COLO829 (cell line): ENCODE measurements at places on chromosomes 7 and 10.

GRCh38 chr7:13466874-13467547, 522.5 kb downstream of the ETV1 start:
- no peak for DNase-seq

- DNase-seq, result no peak
Measured at GRCh38 chr10:131585761-131586160, 274.2 kb upstream of the TCERG1L start.

- no peak for DNase-seq
Measured at GRCh38 chr10:60877061-60877776, 66.8 kb downstream of the RHOBTB1 start.

DNA sequence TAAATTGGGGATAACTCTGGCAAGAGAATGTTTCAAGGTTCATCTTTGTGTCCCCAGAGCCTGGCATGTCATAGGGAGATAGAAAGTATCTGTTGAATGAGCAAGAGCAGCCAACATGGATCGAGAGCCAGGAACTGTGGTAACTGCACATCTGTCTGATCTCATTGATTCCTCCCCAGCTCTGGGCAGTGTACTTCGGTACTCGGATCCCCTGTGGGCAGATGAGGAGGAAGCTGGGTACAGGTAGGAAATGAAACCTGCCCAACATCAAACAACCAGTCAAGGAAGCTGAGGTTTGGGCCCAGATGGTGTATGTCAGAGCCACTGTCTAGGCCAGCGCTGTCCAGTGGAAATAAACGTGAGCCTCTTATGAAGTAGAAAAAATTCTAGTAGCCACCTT, 76.4 kb downstream of the GRK5 start:
- DNase-seq, result no peak
